Right atrium auricular region (tissue), 2 donors: ENCODE measurements at places on chromosomes 7 and 10. TPM values are rescaled to one million over a fixed set of nuclear protein-coding genes. Genes with fewer than 3 reads are reported as not detected.

DNA sequence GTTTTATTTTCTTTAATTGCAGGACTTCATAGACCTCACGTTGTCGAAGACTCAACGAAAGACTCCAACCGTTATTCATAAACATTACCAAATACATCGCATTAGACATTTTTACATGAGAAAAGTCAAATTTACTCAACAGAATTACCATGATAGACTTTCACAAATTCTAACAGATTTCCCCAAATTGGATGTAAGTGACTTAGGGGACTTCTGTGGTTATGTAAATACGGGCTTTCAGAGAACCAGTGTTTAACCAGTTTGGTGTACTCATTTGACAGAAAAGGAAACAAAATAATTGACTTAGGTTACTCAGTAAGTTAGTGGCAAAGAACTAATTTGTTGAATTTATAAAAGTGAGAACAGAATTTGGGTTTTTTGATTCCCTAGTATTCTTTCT is 4.2 kb downstream of the GTPBP4 start:
- DNase-seq = no peak

DNA sequence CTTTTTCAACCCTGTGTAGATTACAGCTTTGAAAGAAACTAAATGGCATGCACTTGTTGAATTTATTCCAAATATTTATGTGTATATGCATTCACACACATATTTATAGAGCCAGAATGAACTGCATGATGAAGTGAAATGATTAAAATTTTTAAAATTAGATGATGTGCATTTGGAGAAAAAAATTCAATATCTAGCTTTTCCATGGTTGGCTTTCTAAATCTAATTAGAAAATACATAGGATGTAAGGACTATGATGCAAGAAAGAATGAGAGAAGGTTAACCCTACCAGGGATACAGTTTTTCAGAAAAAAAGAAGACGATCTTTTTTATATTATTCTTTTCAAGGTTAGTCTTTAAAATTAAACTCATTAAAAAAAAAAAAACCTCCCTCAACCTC is 204.5 kb downstream of the TRIL start:
- DNase-seq = no peak

GRCh38 chr7:94355454-94355853 is 39.2 kb upstream of the COL1A2 start:
- DNase-seq = no peak

Gene NRCAM
- total RNA-seq = 0.63 TPM

- no peak for DNase-seq
These were observed 136.4 kb downstream of the BMPER start for GRCh38 chr7:34041707-34042106.

Gene ADAMTS14
- not detected for total RNA-seq

GRCh38 chr7:85681241-85681640 is 494.4 kb upstream of the SEMA3D start:
- no peak for DNase-seq

GRCh38 chr10:93080350-93081046 is 6.8 kb downstream of the CYP26A1 start:
- peak; percentile 61 for DNase-seq

GRCh38 chr10:4512671-4513240 is 313.3 kb upstream of the AKR1E2 start:
- peak; percentile 67 for DNase-seq

Gene TSPAN12
- 55.8 TPM for total RNA-seq

Gene ZKSCAN1
- 20.0 TPM for total RNA-seq

DNA sequence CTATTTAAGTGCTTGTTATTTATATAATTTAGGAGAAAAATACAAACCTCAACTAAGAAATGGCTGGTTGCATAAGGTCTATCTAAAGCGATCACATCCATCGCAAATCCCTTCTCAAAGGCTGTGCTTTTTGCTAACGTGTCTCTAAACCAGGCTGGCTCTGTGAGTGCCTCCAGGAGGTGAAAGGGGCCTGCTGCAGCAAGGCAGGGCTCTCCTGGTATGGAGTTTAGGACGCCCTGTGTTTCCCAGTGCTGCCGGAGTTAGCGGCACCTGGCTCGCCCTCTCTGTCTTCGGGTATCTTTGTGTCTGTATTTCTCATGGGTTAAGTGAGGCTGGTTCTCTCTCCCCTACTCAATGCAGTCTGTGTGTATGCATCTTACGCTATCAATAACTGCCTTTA is 68.4 kb upstream of the ATP6V0A4 start:
- no peak for DNase-seq

Gene HILPDA
- total RNA-seq = 4.2 TPM

GRCh38 chr7:50352282-50352681 is 47.8 kb downstream of the IKZF1 start:
- DNase-seq = no peak

- DNase-seq = no peak
These were observed 395.1 kb upstream of the ANKRD30A start for GRCh38 chr10:36730316-36730715.

Gene OR2A7
- 2.7 TPM for total RNA-seq

DNA sequence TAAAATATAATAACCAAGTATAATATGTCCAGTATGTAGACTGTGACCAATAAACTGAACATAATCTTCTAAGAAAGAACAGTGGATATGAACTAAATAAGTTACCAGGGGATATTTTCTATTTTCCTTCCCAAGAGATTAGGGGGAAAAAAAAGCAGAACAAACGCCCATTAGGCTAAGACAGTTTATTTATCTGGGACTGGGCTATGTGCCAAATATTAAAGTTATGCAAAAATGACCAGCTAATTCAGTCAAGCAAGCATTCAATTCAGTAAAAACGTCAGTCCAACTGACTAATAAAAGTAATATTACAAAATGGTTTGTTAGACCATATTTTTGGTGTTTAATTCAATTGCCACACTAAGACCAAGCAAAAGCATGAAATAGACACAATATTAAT is 122.2 kb downstream of the TSPAN12 start:
- no peak for DNase-seq

DNA sequence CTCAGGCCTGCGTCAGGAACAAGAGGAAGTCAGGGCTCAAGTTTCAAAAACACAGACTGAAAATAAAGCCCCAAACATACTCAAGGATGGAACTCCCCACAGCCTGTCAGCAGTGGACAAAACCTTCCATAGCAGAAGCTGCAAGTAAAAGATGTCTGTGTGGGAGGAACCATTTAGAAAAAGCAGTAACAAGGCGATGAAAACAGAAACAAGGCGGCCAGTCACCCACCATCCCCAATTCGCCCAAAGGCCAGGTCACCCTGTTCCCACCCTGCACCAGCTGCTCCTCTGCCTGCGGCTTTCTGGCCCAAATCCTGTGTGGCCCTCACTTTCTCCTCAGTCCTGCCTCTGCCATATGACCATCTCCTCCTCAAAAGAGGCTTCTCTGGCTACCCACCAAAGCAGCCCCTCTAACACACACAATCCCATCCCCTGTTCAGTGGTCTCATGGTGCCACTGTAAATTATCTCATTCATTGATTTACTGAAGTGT is 27.8 kb downstream of the KCNMA1 start:
- no peak for DNase-seq

DNA sequence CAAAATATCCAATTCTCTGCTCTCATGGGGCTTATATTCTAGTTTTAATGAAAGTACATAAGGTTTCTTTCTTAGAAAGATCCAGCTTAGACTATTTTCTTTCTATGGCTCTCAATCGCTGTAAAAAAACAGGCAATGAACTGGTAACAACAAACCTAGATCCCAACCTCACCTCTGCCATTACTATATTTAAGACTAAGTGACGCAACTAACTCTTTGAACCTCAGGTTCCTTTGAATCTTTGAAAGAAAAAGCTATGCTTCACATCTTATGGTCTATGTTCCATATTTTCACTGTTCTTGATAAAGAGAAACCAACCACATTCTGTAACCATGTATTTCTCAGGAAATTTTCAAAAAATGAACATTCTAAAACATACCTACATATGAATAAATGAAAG is 88.5 kb downstream of the ELAPOR2 start:
- no peak for DNase-seq

- DNase-seq = no peak
These were observed 397.6 kb downstream of the MAGI2 start for GRCh38 chr7:79055722-79056415.

DNA sequence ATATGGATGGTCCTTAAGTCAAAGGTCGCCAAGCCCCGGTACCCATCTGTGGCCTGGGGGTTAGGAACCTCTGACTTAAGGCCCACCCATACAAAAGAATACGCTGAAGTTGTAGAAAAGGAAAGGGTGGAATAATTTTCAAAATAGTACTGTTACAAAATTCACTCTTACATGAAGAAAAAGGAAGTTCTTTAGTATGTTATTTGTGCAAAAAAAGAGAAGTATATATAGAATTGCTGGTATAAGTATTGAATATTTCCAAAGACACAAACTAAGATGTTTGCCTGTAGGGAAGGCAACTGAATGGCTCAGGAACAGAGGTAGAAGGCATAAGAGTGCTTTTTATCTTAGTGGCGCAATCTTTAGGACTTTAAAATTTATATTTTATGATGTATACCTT is 78.7 kb downstream of the PRLHR start:
- peak; percentile 49 for DNase-seq

- peak; percentile 50 for DNase-seq
These were observed 414.9 kb downstream of the GLRX3 start for GRCh38 chr10:130550952-130551674.

Gene GIMAP1
- 5.6 TPM for total RNA-seq
